CD4-positive, alpha-beta T cell treated with Interleukin-12 subunit alpha and Interleukin-12 subunit beta, for 1 hour (primary cell): ENCODE measurements at places on chromosomes 7 and 10.

DNA sequence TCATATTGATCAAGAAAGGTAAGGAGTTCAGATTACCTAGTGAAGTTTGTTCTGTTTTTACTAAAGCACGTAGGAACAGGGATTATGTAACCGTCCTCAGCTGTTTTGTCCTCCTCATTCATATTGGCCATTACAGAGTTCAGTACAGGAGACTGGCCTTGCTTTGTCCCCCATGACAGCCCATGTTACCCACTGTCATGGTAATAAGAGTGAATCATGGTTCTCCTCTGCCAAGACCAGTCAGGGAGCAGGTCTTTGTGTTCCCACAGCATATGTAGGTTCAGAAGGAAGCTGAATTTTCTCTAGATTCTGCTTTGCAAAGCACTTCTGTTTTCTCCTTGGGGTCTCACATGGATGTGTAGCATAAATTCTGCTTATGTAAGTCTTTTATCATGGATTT is 106.2 kb upstream of the GPR141 start:
- no peak for DNase-seq

DNA sequence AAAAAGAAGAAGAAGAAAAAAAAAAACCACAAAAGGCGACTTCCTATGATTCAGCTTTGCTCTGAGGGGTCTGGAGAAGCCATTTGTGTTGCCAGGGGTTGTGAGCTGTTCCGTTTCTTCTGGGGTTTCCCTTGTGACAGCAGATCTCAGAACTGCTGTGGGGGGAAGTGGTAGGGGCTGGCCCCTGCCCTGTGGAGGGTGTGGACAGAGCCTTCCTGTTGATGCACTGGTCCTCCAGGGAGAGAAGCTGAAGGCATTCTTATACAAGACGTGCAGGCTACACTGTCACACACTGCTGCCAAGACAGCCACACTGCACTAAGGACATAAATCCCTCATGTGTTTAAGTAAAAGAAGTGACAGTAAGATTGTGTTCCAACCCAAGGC is 17.3 kb upstream of the CSGALNACT2 start:
- DNase-seq = peak; percentile 67

- DNase-seq = no peak
Observed at GRCh38 chr7:148711191-148712102, 12.7 kb downstream of the CUL1 start.

DNA sequence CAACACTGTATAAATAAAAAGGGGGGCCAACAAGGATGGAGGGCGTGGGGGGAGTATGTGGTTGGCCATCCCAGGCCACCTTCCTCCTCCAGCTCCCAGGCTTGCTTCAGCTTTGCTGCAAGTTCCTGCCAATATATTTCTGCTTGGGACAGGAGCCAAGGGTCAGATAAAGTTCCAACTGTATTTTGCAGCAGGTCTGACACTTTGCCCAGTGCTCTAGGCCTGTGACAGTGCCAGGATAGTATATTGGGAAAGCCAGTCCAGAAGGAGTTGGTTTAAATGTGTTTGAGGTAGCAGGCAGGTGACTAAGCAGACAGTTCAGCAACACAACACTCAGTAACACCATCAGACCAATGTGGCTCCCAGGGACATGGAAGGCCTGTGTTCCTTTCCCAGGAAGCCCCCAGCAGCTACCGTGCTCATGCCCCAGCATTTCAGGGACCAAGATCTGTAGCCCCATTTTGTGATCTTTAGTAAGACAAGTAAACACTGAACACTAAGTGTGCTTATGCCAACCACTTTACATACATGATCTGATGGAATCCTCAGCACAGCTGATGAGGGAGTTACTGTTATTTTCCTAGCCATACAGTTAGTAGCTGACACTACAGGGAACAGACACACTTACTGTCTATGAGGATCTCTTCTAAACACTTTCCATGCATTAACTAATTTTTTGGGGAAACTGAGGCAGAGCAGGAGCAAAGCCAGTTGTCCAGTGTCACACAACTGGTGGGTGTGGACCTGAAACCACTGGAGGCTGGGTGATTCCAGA is 38.9 kb downstream of the DNAJB12 start:
- no peak for DNase-seq

GRCh38 chr7:40330408-40330807 is 195.6 kb downstream of the SUGCT start:
- no peak for DNase-seq

DNA sequence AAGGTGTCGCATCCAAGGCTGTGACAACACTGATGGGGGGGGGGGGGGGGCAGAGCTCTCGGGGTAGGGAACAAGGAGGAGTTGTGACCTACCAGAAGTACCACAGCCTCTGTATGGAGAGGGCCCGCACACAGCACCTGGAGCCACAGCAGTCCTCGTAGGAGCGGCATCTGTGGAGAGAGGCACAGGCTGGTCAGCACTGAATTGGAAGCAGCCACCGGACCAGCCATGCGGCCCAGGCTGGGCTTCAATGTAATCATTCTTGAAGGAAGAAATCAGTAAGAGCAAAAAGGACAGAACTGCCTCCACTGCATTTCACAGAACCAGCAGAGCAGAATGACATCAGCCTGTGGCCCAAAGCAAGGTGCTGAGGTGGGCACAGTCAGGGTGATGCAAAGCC is 74.8 kb downstream of the VOPP1 start:
- no peak for DNase-seq

- DNase-seq = no peak
Observed at GRCh38 chr10:43124094-43124521, 14.1 kb upstream of the CSGALNACT2 start.

- DNase-seq = no peak
Observed at GRCh38 chr10:45460235-45460878, 86.3 kb downstream of the ALOX5 start.

DNA sequence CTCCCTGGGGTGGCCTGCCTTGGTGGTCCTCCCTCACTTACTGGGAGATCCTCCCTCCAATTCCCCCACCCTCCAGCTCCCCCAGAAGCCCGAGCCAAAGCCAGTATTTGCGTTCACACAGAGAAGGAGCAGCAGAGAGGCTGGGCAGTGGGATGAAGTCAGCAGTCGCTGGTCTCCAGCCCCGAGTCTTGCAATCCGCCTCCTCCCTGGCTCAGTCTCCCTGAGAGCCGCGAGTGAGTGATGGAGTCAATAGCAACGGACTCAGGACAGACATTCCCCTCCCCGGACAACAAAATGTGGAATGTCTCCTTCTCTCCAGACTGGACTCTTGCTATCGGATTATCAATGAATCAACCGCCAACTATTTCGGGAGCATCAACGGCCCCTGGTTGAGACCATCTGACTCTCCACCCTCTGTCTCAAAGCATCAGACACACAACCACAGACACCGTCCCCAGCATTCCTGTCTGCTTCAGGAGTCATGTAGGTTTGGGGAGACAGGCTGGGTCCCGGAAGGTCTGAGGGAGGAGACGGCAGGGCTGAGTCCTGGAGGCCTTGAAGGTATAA is 178.4 kb downstream of the SH3PXD2A start:
- no peak for DNase-seq

DNA sequence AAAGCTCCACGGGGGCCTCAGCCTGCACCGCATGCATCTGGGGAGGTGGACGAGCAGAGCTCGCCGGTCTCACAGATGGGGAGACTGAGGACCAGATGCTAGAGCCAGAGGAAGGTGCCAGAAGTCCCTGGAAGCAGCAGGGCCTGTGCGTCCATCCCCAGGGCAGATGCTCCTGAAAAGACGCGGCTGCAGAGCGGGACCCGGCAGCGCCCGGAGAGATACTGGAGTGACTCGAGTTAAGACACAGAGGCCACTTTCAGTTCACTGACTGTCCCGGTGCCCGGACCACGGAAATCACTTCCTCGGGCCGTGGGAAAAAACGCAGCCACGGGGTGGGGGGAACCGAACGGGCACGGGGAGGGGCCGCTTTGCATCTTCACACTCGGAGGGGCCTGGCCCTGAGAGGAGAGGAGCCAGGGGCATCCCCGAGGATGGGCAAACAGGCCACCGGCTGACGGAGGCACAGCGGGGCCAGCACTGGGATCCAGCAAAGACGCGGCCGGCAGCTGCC is 85.4 kb downstream of the FOXL3 start:
- no peak for DNase-seq
